Stimulated activated CD4-positive, alpha-beta T cell treated with anti-CD3 and anti-CD28 coated beads, TNF-alpha, amount 100 ng/mL, for 48 hours (primary cell): ENCODE measurements at places on chromosomes 5 and 9.

DNA sequence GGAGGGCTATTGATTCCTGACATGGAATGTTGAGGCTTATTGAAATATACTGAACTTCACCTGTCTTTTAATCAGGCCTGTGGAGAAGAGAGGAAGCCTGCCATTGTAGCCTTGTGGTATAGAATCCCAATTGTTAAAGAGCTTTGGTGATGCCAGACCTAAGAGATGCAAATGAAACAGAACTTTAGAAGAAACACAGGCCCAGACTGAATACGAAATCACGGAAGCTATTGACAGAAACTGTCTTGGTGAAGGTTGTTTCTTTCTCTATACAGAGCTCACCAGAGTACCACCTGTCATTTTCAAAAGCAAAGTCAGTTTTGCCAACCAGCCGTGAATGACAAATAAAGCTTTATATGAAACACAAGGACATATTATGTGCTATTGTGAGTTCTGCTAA lies 660.3 kb downstream of the ISL1 start:
- DNase-seq, result no peak

- DNase-seq, result no peak
These were observed 31.3 kb downstream of the TSPAN17 start for GRCh38 chr5:176678584-176678983.

GRCh38 chr5:140175367-140176030 lies 511 bp downstream of the CYSTM1 start:
- DNase-seq, result peak; percentile 61

DNA sequence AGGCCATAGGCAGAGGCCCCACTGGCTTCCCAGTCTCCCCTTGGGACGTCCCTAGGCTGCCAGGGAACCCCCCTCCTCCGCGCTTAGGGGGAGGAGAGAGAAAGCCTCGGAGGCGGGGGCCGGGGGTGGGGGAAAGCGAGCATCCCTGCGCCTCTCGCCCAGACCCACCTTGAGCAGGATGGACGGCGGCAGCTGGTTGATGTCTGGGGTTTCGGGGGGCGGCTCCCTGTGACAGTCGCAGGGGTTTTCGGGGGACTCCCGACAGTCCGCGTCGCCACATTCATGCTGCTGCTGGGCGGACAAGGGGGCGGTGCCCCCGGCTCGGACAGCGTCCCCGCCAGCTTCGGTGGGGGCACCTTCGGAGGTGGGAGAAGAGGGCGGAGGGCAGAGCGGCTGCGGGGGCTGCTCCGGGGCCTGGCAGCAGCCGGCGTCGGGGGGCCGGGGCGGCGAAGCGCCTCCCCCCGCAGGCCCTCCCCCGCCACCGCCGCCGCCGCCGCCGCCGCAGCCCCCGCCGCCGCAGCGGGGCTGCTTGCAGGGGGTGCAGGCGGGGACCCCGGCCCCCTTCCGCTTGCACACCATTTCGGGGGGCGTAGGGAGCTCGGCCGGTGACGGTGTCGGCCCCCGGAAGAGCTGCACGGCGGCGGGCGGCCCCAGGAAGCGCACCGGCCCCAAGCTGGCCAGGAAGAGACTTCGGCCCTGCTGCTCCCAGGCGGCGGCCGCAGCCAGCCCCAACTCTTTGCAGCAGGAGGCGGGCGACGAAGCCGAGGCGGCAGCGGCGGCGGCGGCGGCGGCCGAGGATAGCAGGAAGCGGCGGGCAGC lies 1.2 kb downstream of the FBXL17 start:
- no peak for DNase-seq

- no peak for DNase-seq
These were observed 407.2 kb downstream of the EFNA5 start for GRCh38 chr5:107263387-107264018.

DNA sequence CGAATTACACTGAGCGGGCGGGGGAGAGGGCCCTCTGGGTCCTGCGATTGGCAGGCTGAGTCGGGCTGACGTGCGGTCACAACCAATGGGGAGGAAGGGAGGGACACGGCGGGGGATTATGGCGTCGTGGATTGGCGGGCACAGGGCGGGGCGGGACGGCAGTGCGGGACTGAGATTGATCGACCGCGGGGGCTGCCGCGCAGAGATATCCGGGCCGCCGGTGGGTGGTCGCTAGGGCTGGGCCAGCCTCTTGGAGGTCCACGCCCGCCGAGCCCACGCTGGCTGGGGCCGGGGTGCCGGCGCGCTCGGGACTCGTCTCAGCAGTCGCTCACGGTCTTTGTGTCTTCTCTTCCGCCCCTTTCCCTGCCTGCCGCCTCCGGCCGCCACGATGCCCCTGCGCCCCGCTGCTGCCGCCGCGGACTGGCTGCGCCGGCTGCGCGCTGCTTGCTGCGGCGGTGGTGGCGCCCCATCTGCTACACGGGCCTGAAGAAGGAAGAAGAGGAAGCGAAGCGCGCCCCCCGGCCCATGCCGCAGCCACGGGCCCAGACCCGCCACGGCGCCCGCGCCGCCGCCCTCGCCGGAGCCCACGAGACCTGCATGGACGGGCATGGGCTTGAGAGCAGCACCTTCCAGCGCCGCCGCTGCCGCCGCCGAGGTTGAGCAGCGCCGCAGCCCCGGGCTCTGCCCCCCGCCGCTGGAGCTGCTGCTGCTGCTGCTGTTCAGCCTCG lies at the start of gene RGMB:
Gene RGMB, plus strand, starts transcription at position 200 of the 728 bp plus-strand sequence. Its CDS starts 408 bp downstream, at position 608.
- DNase-seq, result peak; percentile 90

- no peak for DNase-seq
These were observed 1638.3 kb downstream of the MAT2B start for GRCh38 chr5:165143741-165144140.

- DNase-seq, result no peak
These were observed 42.0 kb upstream of the LVRN start for GRCh38 chr5:115920171-115920725.

GRCh38 chr9:95091601-95092261 lies 225.8 kb downstream of the FANCC start:
- no peak for DNase-seq

DNA sequence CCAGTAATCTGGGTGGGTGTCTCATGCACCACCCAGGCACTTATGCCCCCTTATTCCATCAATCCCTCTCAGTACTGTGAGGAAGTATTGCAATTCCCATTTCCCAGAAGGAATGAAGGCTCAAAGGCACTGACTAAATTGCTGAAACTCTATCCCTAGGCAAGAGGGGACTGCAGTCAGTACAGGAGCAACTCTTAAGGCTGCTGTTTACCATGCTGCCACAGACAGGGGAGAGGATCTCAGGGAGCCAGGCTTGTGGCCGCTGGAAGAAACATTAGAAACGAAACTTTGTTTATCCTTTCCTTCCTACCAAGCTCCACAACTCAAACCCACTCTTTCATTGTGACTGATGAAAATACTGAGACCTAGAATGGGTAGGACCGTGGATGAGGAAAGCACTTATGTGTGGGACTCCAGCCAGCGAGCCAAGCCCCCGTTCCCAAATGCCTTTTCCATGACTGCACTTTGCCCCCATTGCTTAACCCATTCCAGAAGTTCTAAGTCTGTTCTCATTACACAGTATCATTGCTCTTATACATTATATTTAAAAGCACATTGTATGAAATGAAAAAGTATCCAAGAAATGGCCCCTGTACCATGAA lies 54.3 kb downstream of the TLE1 start:
- DNase-seq, result no peak

DNA sequence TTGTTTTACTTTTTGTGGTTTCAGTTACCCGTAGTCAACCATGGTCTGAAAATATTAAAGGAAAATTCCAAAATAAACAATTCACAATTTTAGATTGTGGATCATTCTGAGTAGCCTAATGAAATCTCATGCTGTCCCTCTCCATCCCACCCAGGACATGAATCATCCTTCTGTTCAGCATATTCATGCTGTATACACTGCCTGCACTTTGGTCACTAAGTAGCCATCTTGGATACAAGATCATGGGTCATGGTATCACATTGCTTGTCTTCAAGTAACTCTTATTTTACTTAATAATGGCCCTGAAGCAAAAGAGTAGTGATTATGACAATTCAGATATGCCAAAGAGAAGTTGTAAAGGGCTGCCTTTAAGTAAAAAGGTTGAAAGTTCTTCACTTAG lies 536.5 kb upstream of the ACO1 start:
- DNase-seq, result no peak

DNA sequence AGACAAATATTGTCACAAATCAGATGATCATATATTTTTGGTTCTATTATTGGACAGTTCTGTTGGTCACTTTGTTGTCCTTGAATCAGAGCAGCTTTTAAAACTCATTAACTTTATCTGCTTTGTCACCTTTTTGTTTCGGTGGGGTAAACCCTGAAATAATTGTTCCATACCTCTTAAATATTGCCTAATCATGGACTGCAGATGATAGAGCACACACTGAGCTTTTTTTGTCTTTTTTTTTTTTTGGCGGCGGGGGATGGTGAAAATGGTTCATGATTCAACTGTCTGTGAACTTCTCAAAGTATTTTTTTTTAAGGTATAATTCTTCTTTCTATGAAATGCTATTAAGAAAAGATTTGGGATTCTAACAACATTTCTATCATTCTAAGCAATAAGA lies 1.8 kb downstream of the NUDT12 start:
- no peak for DNase-seq
